ENCODE measurements at places on chromosomes 5 and 9.

DNA sequence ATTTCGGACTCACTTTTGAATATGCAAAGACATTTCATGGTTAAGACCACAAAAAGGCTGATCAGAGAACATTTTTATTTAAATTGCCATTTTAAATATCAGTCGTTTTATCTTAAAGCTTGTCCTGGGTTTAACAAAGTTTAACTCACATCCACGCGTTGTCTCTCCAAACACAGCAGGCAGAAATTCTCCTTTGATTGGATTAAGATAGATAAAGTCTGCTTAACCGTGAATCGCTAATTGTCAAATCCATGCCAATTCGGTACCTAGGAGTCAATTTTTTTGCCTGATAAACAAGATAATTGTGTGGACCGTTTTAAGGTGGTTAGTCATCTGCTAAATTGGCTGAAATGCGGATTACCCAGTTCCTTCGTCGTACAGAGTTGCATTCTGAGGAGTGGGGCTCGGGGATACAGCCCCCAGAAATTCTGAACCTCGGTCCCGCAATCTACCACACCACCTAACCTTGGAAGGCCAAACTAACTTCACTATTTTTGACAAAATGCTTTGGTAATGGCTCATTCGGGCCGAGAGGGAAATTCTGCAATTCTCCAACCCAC is 665 bp upstream of the BTF3 start:
- ATAC-seq: no peak

DNA sequence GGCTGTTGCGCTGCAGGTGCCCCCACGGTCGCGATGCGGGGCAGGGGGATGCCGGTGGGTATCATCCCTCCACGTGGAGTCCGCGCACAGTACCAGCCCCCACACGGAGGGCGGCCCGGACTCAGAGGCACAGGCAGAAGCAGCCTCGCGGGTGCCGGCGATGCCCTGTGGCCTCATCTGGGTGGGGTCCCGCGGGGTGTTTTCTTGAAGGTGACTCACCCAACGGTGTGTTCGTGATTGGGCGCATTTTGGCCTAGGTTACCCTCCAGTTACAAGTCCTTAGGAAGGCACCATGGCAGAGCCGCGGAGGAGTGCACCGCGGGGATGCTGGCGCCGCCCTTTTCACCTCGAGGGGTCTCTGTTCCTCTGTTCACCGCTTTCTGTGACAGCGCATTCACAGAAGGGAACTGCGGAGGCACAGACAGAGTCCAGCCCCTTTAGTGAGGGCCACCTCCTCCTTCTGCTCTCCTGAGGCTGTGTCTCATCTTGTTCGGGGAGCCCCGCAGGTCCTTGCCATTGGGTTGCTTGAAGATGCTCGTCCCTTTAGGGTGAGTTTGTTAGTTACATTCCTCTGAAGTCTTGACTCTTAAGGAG is 21.6 kb upstream of the EXOC3 start:
- no peak for ATAC-seq

- ATAC-seq: no peak
Measured at GRCh38 chr5:132901730-132902129, 28.3 kb downstream of the LEAP2 start.

DNA sequence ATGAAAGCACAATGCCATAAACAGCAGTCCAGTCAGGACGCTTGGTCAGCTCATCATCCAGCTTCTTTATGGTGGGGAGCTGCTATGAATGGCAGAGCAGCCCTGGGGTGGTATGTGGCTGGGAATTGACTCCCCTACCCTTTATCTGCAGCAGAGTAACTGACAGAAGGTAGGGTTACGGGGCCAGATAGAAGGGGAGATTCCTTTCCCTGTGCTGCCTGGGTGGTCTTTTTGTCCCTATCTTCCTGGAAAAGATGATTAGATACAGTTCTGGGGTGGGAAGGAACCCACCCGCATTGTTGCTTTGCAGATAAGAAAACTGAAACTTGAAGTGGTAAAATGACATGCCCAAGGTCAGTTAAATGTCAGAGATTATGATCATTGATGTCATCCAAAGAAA is 405.5 kb downstream of the ARHGEF28 start:
- no peak for ATAC-seq

DNA sequence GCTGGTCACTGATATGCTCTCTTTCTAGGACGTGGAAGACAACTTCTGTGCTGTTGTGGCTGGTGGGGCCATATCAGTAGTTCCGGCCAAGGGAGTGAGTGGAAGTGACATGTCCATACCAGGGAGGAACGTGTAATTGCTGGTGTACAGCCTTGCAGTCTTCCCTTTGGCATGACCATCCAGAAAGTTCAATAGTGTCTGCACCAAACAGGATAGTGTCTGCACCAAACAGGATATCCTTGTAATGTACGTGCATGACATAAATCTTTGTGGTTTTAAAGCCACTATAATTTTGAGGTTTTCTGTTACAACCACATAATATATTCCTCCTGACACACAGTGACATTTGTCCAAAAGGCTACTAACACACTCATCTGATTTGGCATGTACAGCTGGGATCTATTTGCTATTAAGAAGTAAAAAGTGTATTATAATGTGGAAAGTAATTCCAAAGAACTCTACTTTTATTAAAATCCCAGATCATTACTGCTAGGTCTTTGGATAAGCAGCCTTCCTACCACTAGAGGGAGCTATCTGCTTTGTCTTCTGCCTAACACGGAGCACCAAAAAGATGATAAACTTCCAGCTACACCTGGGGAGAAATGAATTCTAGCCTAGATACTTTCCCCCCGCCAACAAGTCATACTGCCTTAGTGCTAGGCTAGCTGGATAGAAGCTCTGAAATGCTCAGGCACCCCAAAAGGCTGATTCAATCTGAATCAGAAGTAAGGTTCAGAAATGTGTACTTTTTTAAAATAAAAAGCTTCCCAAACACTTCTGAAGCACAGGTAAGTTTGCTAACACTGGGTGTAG is 52.7 kb downstream of the RNF145 start:
- ATAC-seq: peak; percentile 68

GRCh38 chr5:108786806-108787483 is 39.2 kb downstream of the FER start:
- no peak for ATAC-seq

GRCh38 chr9:129874261-129875101 is 39.2 kb downstream of the USP20 start:
- no peak for ATAC-seq

GRCh38 chr5:158451203-158451992 is 592.5 kb upstream of the CLINT1 start:
- no peak for ATAC-seq

DNA sequence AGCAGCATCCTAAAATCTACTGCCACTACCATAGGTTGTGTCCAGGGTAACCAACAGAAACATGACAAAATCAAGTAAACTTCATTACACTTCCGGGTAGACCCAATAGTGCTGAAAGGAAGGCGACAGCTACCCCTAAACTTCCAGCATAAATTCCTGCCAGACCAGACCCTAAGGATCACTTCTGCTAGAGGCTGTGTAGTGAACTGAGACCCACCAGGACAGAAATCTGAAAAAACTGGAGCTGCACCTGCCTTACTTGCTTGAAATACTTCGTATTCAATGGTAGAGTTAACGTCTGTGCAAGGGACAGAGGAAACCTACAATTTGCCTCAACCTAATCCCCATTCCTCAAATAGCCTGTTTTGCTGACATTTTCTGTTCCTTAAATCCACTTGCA is 1.0 kb upstream of the SECISBP2 start:
- ATAC-seq: no peak

GRCh38 chr5:166581826-166582225 is 1709.6 kb upstream of the WWC1 start:
- no peak for ATAC-seq

- no peak for ATAC-seq
Measured at GRCh38 chr5:31021181-31021624, 172.3 kb upstream of the CDH6 start.

DNA sequence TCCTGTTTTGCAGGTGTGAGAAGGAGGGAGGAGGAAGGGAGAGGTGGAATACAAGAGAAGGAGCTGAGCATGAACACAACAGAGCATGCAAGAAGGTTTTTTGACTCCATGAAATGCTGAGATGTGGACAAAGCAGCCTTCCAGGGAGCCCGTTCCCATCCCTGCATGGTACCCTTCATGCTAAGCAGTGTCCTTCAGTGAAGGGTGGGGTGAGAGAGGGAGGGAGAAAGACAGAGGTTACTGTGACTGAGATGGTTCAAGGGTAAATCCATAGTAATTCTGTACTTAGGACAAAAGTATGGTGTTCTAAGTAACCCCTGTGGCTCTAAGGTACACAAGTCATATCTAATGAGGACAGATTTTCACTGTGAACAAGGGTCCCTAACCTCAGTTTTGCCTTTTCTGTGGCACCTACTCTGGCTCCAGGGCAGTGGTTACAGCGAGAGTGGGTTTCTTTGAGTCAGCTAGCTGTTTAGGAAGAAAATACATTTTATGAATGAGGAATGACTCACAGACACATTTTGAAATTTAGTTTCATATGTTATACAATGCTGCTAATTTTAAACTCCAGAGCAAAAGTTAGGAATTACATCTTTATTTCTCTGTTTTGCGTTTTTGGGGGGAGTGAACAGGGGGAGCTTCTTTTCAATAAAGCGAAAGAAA is 184.9 kb upstream of the SLC12A2 start:
- peak; percentile 97 for ATAC-seq

- ATAC-seq: no peak
Measured at GRCh38 chr5:33736510-33736909, 155.3 kb downstream of the ADAMTS12 start.

GRCh38 chr9:135374591-135374990 is 105.0 kb upstream of the PPP1R26 start:
- no peak for ATAC-seq

DNA sequence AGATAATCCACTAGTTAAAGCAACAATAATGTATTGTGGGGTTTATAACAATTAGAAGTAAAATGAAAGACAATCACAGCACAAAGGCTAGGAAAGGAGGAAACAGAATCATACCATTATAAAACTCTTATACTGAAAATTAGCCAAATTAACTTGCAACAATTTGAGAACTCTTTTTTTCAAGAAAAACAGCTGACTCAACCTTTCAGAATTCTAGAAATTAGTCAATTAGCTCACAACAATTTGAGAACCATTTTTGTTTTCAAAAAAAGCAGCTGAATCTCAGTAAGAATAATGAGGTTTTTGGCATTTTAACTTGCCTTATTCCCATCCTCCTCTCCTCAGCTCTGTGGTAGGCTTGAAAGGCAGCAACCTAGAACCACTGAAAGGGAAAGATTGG is 269.9 kb downstream of the NPR3 start:
- no peak for ATAC-seq

- ATAC-seq: no peak
Measured at GRCh38 chr9:24036459-24036858, 210.4 kb upstream of the ELAVL2 start.

GRCh38 chr9:13758936-13759335 is 479.4 kb upstream of the MPDZ start:
- no peak for ATAC-seq

GRCh38 chr5:158928404-158928803 is 171.3 kb downstream of the EBF1 start:
- no peak for ATAC-seq
